ENCODE measurements at places on chromosomes 13 and 19. TPM values are rescaled to one million over a fixed set of nuclear protein-coding genes. Genes with fewer than 3 reads are reported as not detected.
A peak's percentile ranks its signal among the peaks of the same experiment; 100 is the strongest.

DNA sequence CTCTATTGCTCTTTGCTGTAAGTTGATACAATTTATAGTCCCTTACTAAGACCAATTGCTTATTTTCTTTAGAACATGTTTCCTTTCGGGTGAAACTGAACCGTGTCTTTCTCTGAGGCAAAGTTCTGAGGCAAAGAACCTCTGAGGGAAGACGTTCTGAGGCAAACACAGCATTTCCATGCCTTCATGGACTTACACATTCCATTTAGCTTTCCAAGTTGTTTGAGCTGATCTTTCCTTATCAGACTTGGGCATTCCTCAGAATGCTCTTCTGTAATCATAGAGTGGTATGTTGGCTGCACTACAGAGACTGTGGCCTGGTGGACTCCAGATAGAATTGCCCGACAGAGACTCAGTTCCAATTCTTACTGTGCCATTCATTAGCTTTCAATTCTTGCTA, 579.1 kb downstream of the KCTD12 start:
- DNase-seq = no peak

GRCh38 chr13:50125304-50125553, 110.0 kb downstream of the KCNRG start:
- no peak for DNase-seq

GRCh38 chr13:23744315-23744714, 144.9 kb downstream of the MIPEP start:
- no peak for DNase-seq

ADGRE3 gene
- total RNA-seq = not detected

CD209 gene
- total RNA-seq = not detected

KLK11 gene
- not detected for total RNA-seq

GRCh38 chr13:112689303-112690245, at the start of gene ATP11A:
ATP11A (plus strand) TSS chr13:112690038; CDS start chr13:112690417, 379 bp downstream.
- peak; percentile 88 for DNase-seq

DNA sequence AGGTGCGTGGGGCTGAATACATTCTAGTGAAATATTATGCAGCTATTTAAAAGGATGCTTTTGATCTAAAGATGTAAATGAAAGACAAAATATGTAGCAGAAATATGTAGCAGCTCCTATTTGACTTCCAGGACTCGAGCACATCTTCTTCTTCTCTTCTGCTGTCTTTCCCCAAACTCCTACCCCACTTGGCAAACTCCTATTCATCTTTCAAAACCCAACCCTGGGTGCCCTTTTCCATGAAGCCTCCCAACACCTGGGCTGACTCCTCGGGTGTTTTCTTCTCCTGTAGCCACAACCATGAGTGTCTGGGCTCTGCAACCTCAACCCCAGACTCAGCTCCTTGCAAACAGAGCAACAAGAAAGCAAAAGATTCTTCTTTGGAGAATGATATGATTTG, 11.1 kb downstream of the ACER1 start:
- DNase-seq = no peak

DNA sequence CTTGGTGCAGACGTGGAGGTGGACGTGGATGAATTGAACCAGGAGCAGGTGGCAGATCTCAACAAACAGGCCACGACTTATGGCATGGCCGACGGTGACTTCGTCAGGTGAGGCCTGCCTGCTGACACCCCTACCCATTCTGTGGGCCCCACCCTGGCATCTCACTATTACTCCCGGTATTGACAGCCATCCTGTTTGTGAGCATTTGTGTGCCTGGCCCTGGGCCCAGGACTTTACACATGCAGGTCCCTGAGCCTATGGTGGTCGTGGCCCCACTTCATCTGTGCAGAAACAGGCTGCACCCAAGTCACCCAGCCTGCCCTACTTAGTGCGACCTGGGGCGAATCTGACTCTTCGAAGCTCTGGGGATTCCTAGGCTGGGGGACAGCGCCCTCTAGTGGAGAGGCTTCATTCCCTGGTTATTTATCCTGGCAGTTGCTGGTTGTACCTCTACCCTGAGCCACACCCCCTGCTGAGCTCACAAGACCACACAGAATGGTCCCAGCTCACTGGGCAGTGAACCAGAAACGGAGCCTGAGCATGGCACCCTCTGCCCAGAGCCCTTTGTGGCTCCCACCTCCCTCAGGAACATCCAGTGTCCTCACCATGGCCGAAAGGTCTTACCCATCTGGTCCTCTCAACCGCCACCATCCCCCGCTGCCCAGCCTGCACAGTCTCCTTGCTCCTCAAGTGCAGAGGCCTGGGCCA, 16.9 kb downstream of the ZNF296 start:
- peak; percentile 91 for DNase-seq

GRCh38 chr13:32036757-32037156, 5.2 kb downstream of the FRY start:
- DNase-seq = peak; percentile 10
